ENCODE measurements at places on chromosomes 7 and 10. TPM values are rescaled to one million over a fixed set of nuclear protein-coding genes. Genes with fewer than 3 reads are reported as not detected.

FBXL13 gene
- polyA plus RNA-seq: 0.78 TPM

COPS6 gene
- 78.2 TPM for polyA plus RNA-seq

LIPF gene
- polyA plus RNA-seq: not detected

TAS2R4 gene
- 1.3 TPM for polyA plus RNA-seq

KCNH2 gene
- polyA plus RNA-seq: 24.5 TPM

CNNM1 gene
- 0.03 TPM for polyA plus RNA-seq

ZNF804B gene
- polyA plus RNA-seq: not detected

PROSER2 gene
- 4.7 TPM for polyA plus RNA-seq

GALNT17 gene
- 35.4 TPM for polyA plus RNA-seq

GPER1 gene
- 14.4 TPM for polyA plus RNA-seq
